ENCODE measurements at places on chromosomes 6 and 20.

GRCh38 chr20:37226889-37227288, 34.7 kb downstream of the GHRH start:
- H3K36me3 ChIP-seq: peaks cover 67% of the 10 kb centered on the region
- DNase-seq: peak; percentile 82
- no peaks in the 10 kb centered on the region for H3K27me3 ChIP-seq
- no peak overlapping the region for H3K4me3 ChIP-seq
- no peaks in the 10 kb centered on the region for H3K4me1 ChIP-seq

GRCh38 chr6:13553646-13554045, 20.8 kb upstream of the SIRT5 start:
- peaks cover 3% of the 10 kb centered on the region for H3K4me1 ChIP-seq
- no peak overlapping the region for H3K27ac ChIP-seq
- DNase-seq: no peak
- H3K27me3 ChIP-seq: no peaks in the 10 kb centered on the region
- no peaks in the 10 kb centered on the region for H3K36me3 ChIP-seq
- no peak overlapping the region for H3K4me3 ChIP-seq

DNA sequence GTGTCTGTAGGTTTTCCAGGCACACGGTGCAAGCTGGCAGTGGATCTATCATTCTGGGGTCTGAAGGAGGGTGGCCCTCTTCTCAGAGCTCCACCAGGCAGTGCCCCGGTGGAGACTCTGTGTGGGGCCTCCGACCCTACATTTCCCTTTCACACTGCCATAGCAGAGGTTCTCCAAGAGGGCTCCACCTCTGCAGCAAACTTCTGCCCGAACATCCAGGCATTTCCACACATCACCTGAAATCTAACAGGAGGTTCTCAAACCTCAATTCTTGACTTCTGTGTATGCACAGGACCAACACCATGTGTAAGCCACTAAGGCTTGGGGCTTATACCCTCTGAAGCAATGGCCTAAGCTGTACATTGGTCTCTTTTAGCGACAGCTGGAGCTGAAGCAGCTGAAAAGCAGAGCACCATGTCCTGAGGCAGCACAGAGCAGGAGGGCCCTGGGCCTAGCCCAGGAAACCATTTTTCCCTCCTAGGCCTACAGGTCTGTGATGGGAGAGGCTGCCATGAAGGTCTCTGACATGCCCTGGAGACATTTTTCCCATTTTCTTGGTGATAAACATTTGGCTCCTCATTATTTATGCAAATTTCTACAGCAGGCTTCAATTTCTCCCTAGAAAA, 253.3 kb downstream of the ERMARD start:
- H3K4me3 ChIP-seq: no peak overlapping the region
- no peaks in the 10 kb centered on the region for H3K36me3 ChIP-seq
- H3K27ac ChIP-seq: no peak overlapping the region
- no peaks in the 10 kb centered on the region for H3K4me1 ChIP-seq
- H3K27me3 ChIP-seq: no peaks in the 10 kb centered on the region
- peak; percentile 13 for DNase-seq

DNA sequence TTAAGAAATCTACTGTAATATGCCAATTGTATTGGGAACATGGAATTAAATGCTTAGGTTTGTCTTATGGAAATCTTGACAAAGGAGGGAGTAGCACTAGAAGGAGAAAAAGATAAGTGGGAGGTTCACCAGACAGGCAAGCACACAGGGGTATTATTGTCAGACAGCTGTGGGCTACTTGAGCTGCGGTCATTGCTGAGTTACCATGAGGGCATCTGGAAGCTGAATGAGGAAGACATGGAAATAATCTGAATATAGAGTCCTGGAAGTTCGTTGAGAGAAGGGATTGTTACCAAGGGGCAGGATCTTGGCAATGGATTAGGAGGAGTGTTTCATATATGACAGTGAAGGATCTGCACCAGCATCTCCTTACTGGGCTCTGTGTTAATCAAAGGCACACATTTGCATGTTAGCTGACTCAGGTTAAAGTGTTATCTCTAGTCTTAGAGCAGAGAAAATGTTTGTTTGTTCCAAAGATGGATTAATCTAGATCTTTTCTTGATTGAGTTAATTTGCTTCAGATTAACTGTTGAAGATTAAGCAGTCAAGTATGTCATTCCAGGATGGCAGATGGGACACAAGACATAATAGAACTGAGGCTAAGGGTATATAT, 53.0 kb upstream of the SUPT3H start:
- no peaks in the 10 kb centered on the region for H3K27me3 ChIP-seq
- peaks cover 4% of the 10 kb centered on the region for H3K4me1 ChIP-seq
- H3K4me3 ChIP-seq: no peak overlapping the region
- no peak for DNase-seq
- no peaks in the 10 kb centered on the region for H3K36me3 ChIP-seq
- no peak overlapping the region for H3K27ac ChIP-seq

- DNase-seq: no peak
- no peaks in the 10 kb centered on the region for H3K27me3 ChIP-seq
- H3K27ac ChIP-seq: no peak overlapping the region
- no peak overlapping the region for H3K4me3 ChIP-seq
- no peaks in the 10 kb centered on the region for H3K36me3 ChIP-seq
These were observed 41.5 kb upstream of the TGM3 start for GRCh38 chr20:2254333-2254732.

- no peaks in the 10 kb centered on the region for H3K27me3 ChIP-seq
- no peaks in the 10 kb centered on the region for H3K4me1 ChIP-seq
- H3K27ac ChIP-seq: no peak overlapping the region
- H3K36me3 ChIP-seq: no peaks in the 10 kb centered on the region
- H3K4me3 ChIP-seq: no peak overlapping the region
- DNase-seq: no peak
These were observed 55.9 kb upstream of the KCNK16 start for GRCh38 chr6:39378175-39378959.

DNA sequence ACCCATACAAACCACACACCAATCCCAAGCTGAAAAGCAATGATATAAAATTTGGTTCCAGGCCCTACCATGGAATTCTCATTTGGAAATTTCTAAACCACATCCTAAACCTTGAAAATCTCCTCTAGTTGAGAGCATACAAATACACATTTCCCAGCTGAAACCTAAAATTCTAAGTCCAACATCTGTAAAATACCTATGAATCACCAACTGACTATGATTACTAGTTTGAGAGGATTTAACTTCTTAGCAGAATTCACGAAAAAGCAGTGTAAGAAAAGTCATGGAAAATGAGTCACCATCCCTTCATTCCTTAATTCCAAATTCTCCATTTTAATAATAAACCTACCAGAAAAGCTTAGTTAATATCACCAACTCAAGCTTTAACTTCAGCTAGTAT, 15.4 kb downstream of the RANBP9 start:
- no peak for DNase-seq
- no peak overlapping the region for H3K27ac ChIP-seq
- no peaks in the 10 kb centered on the region for H3K27me3 ChIP-seq
- no peaks in the 10 kb centered on the region for H3K36me3 ChIP-seq
- H3K4me1 ChIP-seq: peaks cover 26% of the 10 kb centered on the region
- no peak overlapping the region for H3K4me3 ChIP-seq
